ENCODE measurements at places on chromosomes 11 and 22.

GRCh38 chr11:123665306-123665705 lies 10.9 kb upstream of the SCN3B start:
- DNase-seq, result no peak

DNA sequence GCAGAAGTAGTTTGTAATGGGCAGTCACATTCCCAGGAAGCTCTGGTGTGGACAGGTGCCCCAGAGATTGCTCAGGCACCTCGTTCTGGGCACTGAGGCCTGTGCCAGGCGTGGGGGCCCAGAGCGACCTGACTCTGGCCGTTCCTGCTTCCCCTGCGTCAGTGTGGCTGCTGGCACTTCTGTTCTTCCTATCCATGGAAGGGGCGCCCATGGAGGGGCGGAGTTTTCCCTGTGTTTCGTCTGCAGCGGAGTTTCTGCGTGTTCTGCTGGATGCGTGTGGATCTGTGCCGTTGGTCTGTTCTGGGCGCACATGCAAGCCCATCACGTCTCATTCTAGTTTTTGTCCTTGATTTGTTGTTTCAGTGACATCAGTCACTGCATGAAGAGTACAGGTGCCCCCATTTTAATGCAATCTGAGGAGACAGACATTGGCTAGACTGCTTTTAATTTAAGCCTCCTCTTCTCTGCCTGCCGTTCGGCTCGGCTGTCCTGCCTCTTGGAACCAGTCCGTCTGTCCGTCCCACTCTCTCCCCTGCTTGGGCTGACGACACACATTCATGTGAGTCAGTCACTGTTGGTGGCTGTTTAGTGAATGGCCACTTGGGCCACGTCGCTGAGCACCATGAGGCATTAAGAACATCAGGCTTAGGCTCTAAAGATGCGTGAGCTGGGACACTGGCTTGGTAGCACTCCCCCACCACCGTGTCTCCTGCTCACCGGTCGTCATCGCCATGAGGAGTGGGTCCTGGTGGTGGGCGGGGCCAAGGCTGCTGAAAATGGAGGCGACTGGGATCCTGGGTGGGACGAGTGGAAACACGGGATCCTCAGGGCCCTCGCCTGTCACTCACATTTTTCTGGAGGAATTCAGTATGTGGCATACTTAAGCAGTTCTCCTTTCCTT lies 255.8 kb downstream of the TBC1D22A start:
- no peak for DNase-seq

GRCh38 chr11:22194306-22194705 lies 1.4 kb downstream of the ANO5 start:
- DNase-seq, result no peak

DNA sequence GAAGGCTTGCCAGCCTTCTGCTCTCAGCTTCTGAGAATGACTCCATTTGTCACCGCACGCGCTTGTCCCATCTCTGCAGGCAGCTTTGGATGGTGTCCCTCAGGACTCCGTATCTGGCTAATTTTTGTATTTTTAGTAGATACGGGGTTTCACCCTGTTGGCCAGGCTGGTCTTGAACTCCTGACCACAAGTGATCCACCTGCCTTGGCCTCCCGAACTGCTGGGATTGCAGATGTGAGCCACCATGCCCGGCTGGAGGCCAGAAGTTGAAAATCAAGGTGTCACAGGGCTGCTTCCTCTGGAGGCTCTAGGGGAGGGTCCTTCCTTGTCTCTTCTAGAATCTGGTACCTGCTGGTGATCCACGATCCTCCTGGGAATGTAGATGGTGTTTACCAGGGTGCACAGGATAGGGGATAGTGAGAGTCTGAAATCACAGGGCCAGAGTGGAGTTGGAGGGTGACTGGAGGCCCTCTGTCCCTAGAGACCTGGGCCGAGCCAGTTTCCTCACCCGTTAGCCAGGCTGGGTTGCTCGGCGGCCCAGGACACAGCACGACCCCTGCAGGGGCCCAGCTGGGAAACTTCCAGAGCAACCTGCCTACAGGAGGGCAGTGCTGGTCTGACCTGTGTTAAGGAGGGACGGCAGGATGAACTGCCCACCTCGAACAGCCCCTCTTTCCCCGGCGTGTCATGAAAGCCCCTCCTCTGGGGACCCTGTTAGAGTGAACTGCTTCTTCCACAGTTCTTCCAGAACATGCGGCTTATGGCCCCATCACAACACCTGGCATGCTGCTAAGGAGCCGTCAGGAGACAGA lies 48.9 kb upstream of the SHANK2 start:
- no peak for DNase-seq

- DNase-seq, result no peak
Measured at GRCh38 chr22:49483281-49483870, 344.3 kb downstream of the BRD1 start.

DNA sequence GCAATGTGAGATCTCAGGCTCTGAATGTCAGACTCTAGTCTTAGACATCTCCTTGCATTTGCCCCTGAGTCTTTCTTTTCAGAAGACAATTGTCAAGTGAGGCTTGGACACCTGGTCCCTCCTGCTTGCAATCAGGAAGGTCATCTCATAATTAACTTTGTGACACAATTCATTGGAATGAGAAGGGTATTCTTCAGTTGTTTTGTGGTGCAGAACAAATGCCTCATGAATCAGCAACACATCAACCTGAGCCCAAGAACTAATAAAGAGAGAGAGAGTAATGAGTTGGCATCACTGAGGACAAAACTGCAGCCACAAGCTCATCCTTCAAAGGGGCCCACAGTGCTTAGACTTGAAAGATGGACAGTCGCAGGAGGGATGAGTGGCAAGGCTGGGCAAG lies 375.8 kb downstream of the INSC start:
- DNase-seq, result no peak

GRCh38 chr11:124676386-124676785 lies 2.7 kb downstream of the SPA17 start:
- no peak for DNase-seq

GRCh38 chr11:32136657-32137056 lies 45.8 kb downstream of the RCN1 start:
- no peak for DNase-seq

DNA sequence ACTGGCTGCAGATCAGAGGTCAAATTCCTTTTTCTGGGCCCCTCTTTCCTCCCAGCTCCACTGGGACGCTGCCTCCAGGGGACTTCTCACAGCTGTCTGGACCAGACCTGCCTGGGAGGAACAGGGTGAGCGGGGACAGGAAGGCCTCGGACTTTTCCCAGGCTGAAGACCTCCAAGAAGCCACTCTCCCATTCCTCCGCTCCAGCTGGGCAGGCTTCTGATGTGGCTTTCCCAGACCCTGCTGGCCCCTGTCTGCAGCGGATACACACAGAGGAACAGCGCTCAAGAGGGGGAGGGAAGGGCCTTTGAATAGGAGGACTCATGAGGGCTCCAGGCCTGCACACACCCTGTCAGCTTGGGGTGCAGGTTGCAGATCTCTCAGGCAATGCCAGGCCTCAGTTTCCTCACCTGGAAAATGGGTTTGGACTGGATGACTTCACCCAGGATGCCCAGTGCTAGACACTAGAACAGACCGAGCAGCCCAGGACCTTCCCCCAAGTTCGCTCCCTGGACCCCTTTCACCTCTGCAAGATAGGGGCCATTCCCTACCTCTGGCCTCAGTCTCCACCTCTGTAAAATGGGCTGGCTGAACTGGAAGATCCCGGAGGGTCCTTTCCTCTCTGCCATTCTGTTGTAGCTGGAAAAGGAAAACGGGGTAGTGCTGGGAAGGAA lies 36.6 kb downstream of the MB start:
- no peak for DNase-seq

DNA sequence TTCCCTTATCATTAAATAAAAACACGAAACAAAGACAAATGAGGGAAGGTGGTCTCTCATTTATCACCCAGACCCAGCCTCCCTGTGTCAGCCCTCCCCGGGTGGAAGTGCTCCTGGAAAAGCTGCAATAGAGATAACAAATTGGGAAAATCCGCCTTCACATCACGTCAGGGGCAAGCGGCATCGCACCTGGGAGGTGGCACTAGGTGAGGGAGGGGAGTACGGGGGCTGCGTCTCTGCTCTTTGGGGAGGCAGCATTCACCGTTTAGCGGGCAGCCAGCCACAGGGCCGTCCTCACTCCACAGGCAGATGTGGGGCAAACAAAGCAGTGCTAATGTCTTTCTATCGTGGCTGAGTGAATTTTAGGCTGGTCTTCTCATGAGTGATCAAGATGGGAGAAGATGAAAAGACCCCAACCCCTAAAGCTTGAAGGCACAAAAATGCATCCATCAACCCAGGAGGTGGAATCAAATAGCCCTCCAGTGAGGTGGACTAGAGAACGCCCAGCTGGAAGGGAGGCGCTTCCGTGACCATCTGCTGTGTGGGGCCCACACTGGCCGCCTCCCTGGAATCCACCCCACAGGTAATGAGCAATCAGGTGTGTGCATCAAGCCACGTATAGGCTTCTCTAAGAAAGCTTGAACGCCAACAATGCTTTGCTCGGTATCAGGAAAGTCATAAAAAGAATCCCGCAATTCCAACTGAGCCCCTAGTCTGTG lies 629.5 kb downstream of the BRD1 start:
- no peak for DNase-seq

DNA sequence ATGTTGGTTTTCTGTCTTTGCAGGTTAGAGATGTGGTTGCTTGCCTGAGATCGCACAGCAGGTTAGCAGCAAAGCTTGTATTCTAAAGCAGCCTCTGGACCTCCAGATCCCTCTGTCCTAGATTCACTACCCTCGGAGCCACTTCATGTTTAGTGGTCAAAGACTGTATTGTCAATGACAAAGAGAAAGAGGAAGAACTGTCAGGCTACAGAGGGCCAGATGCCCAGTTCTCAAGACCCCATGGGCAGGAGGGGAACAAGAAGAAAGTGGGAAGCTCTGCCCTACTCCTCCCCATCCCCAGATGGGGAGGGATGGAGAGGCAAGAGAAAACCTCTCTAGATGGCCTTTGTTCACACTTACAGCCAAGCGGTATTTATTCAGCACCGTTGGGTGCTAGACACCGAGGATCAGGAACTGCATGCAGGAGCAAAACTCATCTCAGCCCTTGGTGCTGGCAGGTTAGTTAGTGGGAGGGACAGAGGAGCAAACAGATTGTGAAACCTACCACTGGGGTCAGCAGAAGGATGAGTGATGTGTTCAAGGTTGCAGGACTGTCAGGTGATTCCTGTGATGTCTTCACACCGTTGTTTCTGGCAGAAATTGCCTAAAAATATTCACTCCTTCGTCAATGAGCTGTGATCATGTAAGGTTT lies 38.3 kb upstream of the PTPRJ start:
- no peak for DNase-seq

DNA sequence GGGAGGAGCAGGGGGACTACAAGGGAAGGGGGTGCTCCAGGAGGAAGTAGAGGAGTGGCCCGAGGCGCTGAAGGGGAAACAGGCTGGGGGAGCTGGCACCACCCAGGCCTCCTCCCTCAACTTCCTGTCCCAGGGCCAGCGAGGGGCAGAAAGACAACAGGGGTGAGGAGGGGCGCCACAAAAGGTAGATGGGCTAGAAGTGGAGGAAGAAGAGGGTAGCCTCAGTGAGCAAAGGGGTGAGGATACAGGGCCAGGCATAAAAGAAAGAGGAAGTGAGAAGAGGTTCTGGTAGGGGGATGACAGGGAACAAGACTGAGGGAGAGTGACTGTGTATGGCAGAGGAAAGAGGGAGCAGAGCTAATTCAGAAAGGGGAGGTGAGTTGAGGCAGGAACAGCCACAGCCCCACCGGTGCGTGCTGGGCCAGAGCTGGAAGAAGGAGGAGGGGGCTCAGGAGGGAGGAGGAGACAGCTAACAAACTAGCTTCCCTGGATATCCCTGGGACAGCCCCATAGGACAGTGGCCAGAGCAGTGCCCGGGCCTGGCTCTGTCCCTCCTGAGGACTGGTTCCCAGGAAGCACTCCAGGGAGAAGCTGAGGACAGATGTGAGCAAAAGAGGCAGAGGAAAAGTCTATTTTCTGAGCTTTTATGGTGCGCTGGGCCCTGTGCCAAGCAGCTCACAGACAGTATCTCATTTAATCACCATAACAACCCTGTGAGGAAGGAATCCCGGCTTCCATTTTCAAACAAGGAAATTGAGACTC lies 8.5 kb downstream of the DCHS1 start:
- no peak for DNase-seq

DNA sequence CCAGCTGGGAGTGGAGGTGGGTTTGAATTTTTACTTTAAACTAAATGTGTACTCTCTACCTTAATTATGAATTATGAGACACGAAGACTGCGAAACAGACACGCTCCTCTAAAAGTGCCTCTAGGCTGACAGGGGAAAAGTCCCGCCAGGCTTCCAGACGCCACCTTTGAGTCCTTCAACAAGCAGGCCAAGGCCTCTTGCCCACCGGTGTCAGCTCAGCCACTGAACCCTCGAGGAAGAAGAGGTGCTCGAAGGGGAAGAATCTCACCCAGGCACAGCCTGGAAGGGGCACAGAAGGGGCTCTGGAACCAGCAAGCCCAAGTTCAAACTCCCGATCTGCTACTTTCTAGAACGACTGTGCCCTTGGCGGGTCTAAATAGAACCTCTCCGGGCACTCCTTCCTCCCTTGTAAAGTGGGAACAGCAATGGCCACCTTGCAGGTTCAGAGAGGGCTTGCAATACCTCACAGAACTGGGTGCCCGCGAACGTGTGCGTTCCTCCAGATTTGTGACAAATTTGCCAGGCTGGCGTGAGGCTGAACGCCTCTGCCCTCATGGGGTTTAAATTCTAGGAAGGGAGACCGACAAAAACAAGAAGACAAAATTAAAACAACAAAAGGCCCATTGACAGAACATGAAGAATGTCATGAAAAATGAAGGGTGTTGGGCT lies 158.5 kb upstream of the GRK3 start:
- DNase-seq, result no peak

- peak; percentile 97 for DNase-seq
Measured at GRCh38 chr11:85930879-85931366, 75.7 kb downstream of the CCDC83 start.

DNA sequence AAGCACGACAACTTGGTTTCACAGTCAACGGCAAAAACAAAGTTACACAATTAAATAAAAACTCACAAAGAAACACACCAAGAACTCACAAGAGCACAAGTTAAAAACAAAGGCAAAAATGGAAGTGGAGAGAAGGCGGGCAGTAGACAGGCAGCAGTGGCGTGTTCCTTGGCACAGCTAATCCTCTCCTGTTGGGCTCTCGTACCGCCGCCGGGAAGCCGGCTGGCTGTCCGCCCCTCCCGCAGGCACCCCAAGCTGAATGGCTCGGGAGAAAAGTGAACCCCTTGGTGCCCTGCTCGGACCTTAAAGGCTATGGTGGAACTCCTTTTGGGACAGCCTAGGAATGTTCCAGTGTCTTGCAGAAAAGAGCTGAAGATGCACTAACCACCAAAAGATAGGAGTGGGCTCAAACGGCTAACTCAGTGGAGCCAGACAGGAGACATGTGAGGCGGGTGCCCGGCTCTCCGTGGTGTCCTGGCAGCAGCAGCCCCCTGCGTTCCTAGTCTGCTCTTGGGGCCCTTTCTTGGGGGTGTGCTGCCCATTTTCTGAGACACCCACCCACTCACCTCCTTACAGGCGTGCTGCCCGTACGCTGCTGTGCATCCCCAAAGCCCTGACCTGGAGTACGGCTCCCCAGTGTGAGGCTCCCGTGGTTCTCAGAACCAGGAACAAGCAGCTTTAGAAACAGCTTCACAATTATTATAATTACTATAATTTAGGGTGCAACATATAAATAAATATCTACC lies 86.1 kb upstream of the BID start:
- DNase-seq, result no peak

- no peak for DNase-seq
Measured at GRCh38 chr11:2534957-2535672, 90.3 kb downstream of the KCNQ1 start.

GRCh38 chr22:20834206-20834605 lies 24.4 kb downstream of the PI4KA start:
- DNase-seq, result no peak

- no peak for DNase-seq
Measured at GRCh38 chr11:126545057-126545555, 189.6 kb downstream of the ST3GAL4 start.

GRCh38 chr22:27198518-27199035 lies 541.2 kb downstream of the MIAT start:
- no peak for DNase-seq

GRCh38 chr11:76380159-76380976 lies 564 bp downstream of the THAP12 start:
- no peak for DNase-seq
